ENCODE measurements at places on chromosomes 12 and 14. TPM values are rescaled to one million over a fixed set of nuclear protein-coding genes. Genes with fewer than 3 reads are reported as not detected.

Gene ACSS3
- 10.1 TPM for total RNA-seq

Gene TXNDC16
- 2.8 TPM for total RNA-seq

Gene CIROP
- 0.88 TPM for total RNA-seq

Gene DEGS2
- not detected for total RNA-seq

Gene ASCL4
- total RNA-seq: not detected

Gene GPR132
- total RNA-seq: 0.16 TPM

Gene NEUROD4
- total RNA-seq: not detected

Gene RAB15
- 3.6 TPM for total RNA-seq

Gene PLA2G1B
- total RNA-seq: not detected

Gene ANO4
- 5.8 TPM for total RNA-seq

Gene LRP10
- 109 TPM for total RNA-seq

Gene KRT74
- not detected for total RNA-seq

Gene PSME2
- total RNA-seq: 28.7 TPM

Gene ADAMTS20
- 0.24 TPM for total RNA-seq

Gene PELI2
- total RNA-seq: 7.9 TPM

Gene RAD9B
- total RNA-seq: 0.32 TPM

Gene ACOT4
- total RNA-seq: 0.88 TPM

Gene PIANP
- 0.52 TPM for total RNA-seq

Gene EFCAB11
- 1.4 TPM for total RNA-seq

Gene MIP
- total RNA-seq: not detected

Gene PAPLN
- total RNA-seq: 5.7 TPM

Gene OASL
- 0.08 TPM for total RNA-seq

Gene TNS2
- 127 TPM for total RNA-seq

Gene TMCC3
- total RNA-seq: 0.08 TPM

Gene DNAI7
- total RNA-seq: not detected

Gene SLC11A2
- 29.5 TPM for total RNA-seq

Gene DDN
- total RNA-seq: under 0.01 TPM

Gene CCDC197
- not detected for total RNA-seq

Gene AHNAK2
- 7.6 TPM for total RNA-seq

Gene ACVRL1
- total RNA-seq: 39.7 TPM

Gene GRIP1
- not detected for total RNA-seq

Gene IFI27
- not detected for total RNA-seq

Gene MORN3
- total RNA-seq: under 0.01 TPM

Gene SYNE3
- total RNA-seq: 6.5 TPM

Gene KLRC1
- not detected for total RNA-seq

Gene KRT78
- not detected for total RNA-seq

Gene ISCU
- 92.7 TPM for total RNA-seq

Gene HOXC5
- 0.39 TPM for total RNA-seq

Gene HOXC13
- not detected for total RNA-seq

Gene EID3
- total RNA-seq: 10.1 TPM

Gene GARIN6
- total RNA-seq: not detected

Gene RNASE7
- not detected for total RNA-seq

Gene POLE
- total RNA-seq: 15.4 TPM

Gene CAPZA3
- total RNA-seq: not detected

Gene KIF5A
- 0.91 TPM for total RNA-seq

Gene TTC9
- total RNA-seq: 0.78 TPM

Gene HVCN1
- total RNA-seq: 6.4 TPM

Gene OVCH1
- 0.08 TPM for total RNA-seq

Gene OTOGL
- not detected for total RNA-seq

Gene INHBE
- 0.24 TPM for total RNA-seq
